Adipose tissue (tissue), 3 donors: ENCODE measurements at places on chromosomes 4 and X. TPM values are rescaled to one million over a fixed set of nuclear protein-coding genes. Genes with fewer than 3 reads are reported as not detected.

DCTD gene
- polyA plus RNA-seq, result 74.9 TPM

APELA gene
- polyA plus RNA-seq, result not detected

SSX2B gene
- not detected for polyA plus RNA-seq

RPS3A gene
- polyA plus RNA-seq, result 2,109 TPM

CCNQ gene
- 19.3 TPM for polyA plus RNA-seq

FAM156B gene
- 20.8 TPM for polyA plus RNA-seq

MMRN1 gene
- 30.1 TPM for polyA plus RNA-seq

SYNPO2 gene
- 28.5 TPM for polyA plus RNA-seq

USP17L10 gene
- not detected for polyA plus RNA-seq

SPINK2 gene
- polyA plus RNA-seq, result 0.13 TPM

KLKB1 gene
- 0.28 TPM for polyA plus RNA-seq

CPE gene
- polyA plus RNA-seq, result 71.2 TPM

RASL11B gene
- 0.42 TPM for polyA plus RNA-seq

SLC6A14 gene
- 0.01 TPM for polyA plus RNA-seq

ASMT gene
- polyA plus RNA-seq, result 0.07 TPM

SLITRK2 gene
- polyA plus RNA-seq, result 0.10 TPM

TREX2 gene
- polyA plus RNA-seq, result 0.46 TPM

ABCG2 gene
- 0.89 TPM for polyA plus RNA-seq

MTHFD2L gene
- 4.5 TPM for polyA plus RNA-seq

NMU gene
- polyA plus RNA-seq, result not detected

ZNF732 gene
- 0.03 TPM for polyA plus RNA-seq

WDR17 gene
- 0.59 TPM for polyA plus RNA-seq

RHOXF1 gene
- 0.18 TPM for polyA plus RNA-seq

AKAP14 gene
- not detected for polyA plus RNA-seq

TLR2 gene
- polyA plus RNA-seq, result 2.3 TPM

PRR32 gene
- polyA plus RNA-seq, result not detected

TRPC5OS gene
- not detected for polyA plus RNA-seq

TAF1 gene
- 20.8 TPM for polyA plus RNA-seq

DMRTC1B gene
- 0.94 TPM for polyA plus RNA-seq

SSX4B gene
- polyA plus RNA-seq, result not detected

UGT8 gene
- polyA plus RNA-seq, result not detected

DKC1 gene
- 26.5 TPM for polyA plus RNA-seq

RTL5 gene
- 6.9 TPM for polyA plus RNA-seq

GAGE12E gene
- polyA plus RNA-seq, result not detected

TRAM1L1 gene
- polyA plus RNA-seq, result 1.0 TPM

CFAP47 gene
- 0.01 TPM for polyA plus RNA-seq

UGT2A1 gene
- polyA plus RNA-seq, result not detected

PDZD4 gene
- 1.5 TPM for polyA plus RNA-seq

PLP1 gene
- polyA plus RNA-seq, result 2.5 TPM

LGI2 gene
- 2.4 TPM for polyA plus RNA-seq

KLHL8 gene
- polyA plus RNA-seq, result 2.9 TPM

AASDH gene
- 4.2 TPM for polyA plus RNA-seq

PPP1R3F gene
- polyA plus RNA-seq, result 3.1 TPM

NPY1R gene
- 7.6 TPM for polyA plus RNA-seq
